Upper lobe of left lung (tissue), 6 donors: ENCODE measurements at places on chromosomes 11 and 22. TPM values are rescaled to one million over a fixed set of nuclear protein-coding genes. Genes with fewer than 3 reads are reported as not detected.

- no peak for DNase-seq
Observed at GRCh38 chr22:46259374-46259773, 3.8 kb downstream of the PKDREJ start.

The CTSC gene
- total RNA-seq: 282 TPM

The AIFM3 gene
- total RNA-seq: 8.8 TPM

The OR4C13 gene
- total RNA-seq: not detected

DNA sequence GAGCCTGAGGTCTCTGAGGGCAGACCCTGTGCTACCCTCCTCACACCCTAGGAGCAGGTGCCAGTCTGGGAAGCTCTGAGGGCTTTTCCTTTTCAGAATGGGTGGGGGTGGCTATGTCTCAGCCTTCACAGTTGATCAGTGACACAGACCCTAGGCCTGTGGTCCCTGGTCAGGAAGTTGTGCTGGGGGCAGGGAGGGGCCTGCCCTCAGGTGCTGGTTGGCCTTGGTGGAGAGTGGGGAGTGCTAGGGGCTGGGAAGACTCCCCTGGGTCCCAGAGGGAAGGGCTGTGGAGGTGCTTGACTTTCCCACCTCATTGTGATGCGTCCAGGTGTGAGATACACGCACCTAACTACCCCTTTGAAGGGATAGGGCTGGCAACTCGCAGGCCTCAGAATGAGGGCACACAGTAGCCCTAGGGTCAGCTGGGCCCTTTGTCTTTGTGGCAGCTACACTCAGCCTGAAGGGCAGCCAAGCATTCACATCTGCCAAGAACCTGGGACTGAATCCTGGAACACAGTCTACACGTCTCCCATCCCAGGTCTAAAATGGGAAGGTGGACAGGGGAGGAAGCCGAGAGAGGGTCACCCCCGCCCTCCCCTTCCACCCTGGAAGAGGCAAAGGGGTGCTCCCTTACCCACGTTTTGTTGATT lies 31.2 kb upstream of the ATXN10 start:
- DNase-seq: no peak

The MFNG gene
- 44.0 TPM for total RNA-seq

The TRIM34 gene
- total RNA-seq: 9.1 TPM

DNA sequence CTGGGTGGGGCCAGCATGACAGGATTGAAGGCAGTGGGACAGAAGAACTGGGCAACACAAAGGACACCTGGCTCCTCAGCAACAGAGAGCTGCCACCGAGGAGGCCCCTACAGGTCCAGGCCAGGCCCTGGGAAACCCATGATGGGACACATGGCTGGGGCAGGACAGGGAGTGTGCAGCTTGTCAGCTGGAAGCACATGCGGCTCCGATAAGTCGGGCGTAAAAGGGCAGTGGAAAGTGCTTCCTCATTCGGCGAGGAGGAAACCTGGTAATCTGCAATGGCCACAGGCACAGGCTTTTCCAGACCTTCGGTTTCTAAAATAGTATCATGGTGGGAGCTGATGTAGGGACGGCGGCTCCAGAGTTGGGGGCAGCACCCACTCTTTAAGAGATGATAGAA lies 16.5 kb downstream of the GNAZ start:
- no peak for DNase-seq

DNA sequence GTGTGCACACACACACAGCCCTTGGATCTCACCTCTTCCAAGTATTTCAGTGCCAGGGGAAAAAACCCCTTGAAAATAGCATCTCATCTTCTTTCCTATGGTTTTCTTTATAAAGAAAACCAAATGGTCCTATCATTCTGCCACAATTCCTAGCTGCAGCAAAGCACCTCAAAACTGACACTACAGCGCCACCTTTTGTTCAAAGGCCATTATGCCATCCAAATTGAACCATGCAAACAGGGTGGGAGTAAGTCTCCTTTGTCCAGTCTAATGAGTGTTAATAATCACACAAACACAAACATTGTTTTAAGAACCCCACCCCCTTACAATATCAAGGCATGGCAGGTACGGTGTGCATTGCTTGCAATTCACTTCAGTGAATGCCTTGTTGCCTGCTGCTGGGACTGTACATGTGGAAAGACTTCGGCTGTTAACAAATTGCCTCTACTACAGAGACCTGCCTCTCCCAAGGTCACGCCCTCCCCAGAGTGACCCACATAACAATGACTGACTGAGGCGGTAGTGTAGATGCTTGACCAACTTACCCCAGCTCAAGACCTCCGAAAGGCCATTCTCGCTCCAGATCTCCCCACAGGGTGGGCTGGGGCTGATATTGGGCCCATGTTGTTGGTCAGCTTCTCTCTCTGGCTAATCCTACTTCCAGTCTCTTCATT lies 31.7 kb downstream of the FAM181B start:
- DNase-seq: no peak

The MMP3 gene
- total RNA-seq: not detected

The PHOX2A gene
- total RNA-seq: not detected

DNA sequence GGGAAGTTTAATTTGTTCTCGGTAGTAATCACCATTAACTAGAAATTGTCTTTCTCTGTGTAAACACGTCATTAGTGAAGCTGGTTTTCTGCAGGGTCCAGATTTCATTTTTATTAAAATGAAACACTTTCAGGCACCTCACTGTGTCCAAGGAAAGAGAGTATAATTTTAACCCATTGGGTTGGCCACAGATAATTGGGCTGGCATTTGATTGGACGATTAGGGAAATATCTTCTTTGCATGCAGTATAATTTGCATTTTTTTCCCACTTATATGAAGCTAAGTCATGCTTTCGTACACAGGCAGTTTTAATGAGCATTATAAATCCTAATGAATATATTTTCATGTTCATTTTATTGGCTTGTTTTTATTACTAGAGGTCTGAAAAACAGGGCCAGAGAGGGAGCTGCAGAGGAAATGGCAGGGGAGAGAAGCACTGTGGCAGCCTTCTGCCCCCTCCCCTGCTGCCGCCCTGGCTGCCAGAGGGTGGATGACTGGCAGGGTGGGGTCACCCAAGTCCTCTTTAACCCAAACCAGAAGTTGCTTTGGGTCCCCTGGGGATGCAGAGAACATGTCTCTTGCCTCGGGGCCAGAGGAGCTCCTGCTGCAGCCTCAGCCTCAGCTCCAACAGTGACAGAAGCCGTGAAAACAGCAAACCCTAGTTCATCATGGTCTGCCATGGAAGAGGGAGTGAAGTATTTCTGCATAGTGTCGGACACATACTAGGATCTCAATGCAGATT lies 93.9 kb downstream of the PKNOX2 start:
- DNase-seq: no peak

GRCh38 chr11:68099474-68100405 lies 21.4 kb downstream of the CHKA start:
- no peak for DNase-seq

The SNX32 gene
- not detected for total RNA-seq

- DNase-seq: peak; percentile 88
Observed at GRCh38 chr22:37410174-37411055, 16.9 kb downstream of the ELFN2 start.

- DNase-seq: no peak
Observed at GRCh38 chr11:120589376-120589775, 77.8 kb downstream of the GRIK4 start.

The XKR3 gene
- total RNA-seq: not detected

The SMIM35 gene
- total RNA-seq: not detected

The OR56A1 gene
- not detected for total RNA-seq

The TRAPPC4 gene
- 62.8 TPM for total RNA-seq

GRCh38 chr11:131749101-131749500 lies 378.7 kb downstream of the NTM start:
- DNase-seq: no peak

The MS4A6A gene
- total RNA-seq: 56.9 TPM

GRCh38 chr11:118699506-118700220 lies 20.2 kb upstream of the TREH start:
- no peak for DNase-seq

DNA sequence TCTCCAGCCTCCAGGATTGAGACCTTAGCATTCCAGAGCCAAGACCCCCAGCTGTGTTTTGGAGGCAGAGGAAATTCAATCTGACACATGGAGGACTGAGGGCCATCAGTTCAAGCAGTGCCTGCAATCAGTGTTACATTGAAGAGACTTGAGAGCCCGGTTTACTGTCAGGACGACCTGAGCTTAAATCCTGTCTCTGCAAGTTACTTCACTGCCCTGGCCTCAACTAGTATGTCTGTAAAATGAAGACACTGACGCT lies 35.1 kb downstream of the TRIM29 start:
- DNase-seq: no peak

GRCh38 chr11:67054836-67055523 lies 1.7 kb upstream of the RHOD start:
- DNase-seq: no peak

The OR52A5 gene
- not detected for total RNA-seq

- DNase-seq: peak; percentile 72
Observed at GRCh38 chr22:42697542-42698013, 23.1 kb downstream of the A4GALT start.

DNA sequence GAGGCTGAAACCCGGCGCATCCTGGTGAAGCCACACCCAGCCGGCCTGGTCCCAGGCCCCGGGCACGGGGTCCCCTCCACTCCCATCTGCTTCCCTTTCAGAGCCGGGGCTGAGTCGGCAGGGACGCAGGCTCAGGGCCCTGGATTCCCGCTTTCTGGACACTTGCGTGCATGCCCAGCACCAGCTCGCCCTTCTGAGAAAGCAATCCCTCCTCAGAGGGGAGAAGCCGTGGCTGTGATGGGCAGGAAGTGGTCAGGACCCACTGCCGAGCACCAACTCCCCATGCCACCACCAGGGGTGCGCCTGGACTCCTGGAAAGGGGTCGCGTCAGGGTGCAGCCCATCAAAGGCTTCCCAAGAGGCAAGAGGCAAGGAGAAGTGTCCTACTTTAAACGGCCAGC lies 15.1 kb downstream of the CDKN1C start:
- DNase-seq: peak; percentile 75

- no peak for DNase-seq
Observed at GRCh38 chr11:21635394-21636145, 557.3 kb upstream of the ANO5 start.

GRCh38 chr22:25482091-25482760 lies 82.2 kb upstream of the GRK3 start:
- no peak for DNase-seq

The ARHGAP8 gene
- total RNA-seq: 13.8 TPM

DNA sequence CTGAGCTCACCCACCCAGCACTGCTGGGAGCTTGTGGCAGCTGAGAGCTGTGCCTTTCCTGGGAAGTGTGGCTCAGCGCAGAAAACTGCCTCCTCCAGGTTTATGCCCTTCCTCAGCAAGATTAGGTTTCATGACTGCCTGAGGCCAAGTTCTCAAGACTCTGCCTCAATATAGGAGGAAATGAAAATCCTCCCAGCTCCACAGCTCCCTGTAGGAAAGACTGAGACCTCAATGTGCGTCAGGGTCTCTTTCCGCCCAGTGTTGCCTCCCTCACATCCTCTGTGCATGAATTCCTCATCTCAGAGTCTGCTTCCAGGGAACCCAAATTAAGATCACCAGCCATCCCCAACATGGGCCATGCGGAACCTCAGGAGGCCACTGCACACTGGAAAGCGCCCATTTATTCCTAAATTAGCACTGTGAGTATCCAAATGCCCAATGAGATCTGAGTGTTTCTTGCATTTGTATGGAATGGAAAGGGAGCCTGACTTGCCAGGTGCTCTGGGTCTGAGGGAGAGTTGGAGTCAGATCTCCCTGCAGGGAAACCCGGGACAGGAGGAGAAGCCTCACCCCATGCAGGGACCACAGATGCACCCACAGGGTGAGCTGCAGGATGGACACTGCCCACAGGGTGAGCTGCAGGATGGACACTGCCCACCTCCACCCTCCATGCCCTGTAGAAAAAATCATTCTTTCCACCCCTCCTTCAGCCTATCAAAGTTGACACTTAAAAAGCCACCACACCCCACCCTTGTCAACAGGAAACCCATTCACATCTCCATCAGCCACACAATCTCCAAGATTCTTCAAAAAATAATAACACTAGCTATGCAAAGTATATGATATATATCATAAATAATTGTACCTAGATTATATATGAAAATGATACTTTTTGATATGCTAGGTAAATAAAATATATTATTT lies 97.4 kb upstream of the IGLL5 start:
- DNase-seq: no peak

GRCh38 chr11:2467695-2468055 lies 22.9 kb downstream of the KCNQ1 start:
- no peak for DNase-seq

The NCR3LG1 gene
- total RNA-seq: 5.8 TPM

- no peak for DNase-seq
Observed at GRCh38 chr11:59766542-59767224, 11.5 kb downstream of the STX3 start.

The HTR3B gene
- total RNA-seq: not detected

- DNase-seq: no peak
Observed at GRCh38 chr11:119673052-119673758, 55.8 kb downstream of the NECTIN1 start.

- no peak for DNase-seq
Observed at GRCh38 chr22:29744902-29745301, 21.9 kb downstream of the ZMAT5 start.

DNA sequence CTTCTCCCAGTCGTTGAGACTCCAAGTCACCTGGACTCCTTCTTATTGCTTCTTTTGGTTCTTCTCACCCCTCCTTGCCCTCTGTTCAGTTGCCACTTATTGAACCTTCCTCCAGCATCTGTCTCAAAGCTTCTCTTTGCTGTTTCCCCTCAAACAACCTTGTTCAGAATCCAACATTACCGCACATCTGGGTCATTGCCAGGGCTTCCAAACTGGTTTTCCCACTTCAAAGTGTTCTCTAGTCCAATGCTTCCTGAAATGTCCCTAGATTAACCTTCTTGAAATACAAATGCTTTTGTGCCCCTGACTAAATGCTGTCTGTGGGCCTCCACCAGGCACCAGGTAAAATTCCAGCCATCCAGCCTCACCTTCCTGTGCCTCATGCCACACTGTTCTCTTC lies 100.8 kb upstream of the TTC12 start:
- no peak for DNase-seq

- DNase-seq: no peak
Observed at GRCh38 chr11:3893311-3893710, 37.8 kb downstream of the STIM1 start.

- peak; percentile 87 for DNase-seq
Observed at GRCh38 chr11:64207256-64208085, 950 bp downstream of the FERMT3 start.

DNA sequence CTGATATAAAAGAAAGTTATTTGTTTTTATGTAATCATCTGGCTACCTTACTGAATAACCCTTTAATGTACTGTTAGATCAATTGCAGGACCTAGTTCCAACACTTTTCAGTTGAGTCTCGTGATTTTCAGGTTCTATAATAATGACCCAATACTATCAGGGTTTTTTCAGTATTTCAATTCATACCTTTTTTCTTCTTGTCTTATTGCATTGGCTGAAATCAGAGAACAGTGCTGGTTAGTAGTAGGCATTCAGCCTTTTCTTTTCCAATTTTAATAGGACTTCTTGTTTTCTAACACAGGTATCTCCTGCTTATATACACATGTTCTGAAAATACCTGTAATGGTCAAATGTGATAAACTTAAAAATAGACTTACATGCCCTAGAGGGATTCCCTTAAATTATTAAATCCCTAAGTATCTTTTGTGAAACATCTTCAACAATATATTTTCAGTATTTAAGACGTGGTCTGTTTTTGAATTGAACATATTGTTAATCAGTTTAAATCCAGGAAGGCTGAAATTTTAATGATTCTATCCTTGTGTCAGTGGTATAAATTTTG lies 13.6 kb downstream of the ZC3H12C start:
- no peak for DNase-seq

The VSIG10L2 gene
- total RNA-seq: not detected

The MRGPRX4 gene
- total RNA-seq: not detected

- no peak for DNase-seq
Observed at GRCh38 chr11:19853016-19853415, 140.4 kb downstream of the NAV2 start.
